Melanocyte of skin (primary cell): ENCODE measurements at places on chromosomes 7 and 10. TPM values are rescaled to one million over a fixed set of nuclear protein-coding genes. Genes with fewer than 3 reads are reported as not detected.

PNLIPRP1 gene
- not detected in 2 replicates for total RNA-seq

RARRES2 gene
- total RNA-seq, result 1.00 and 2.2 TPM in 2 replicates

C10orf105 gene
- not detected in 2 replicates for total RNA-seq

ENO4 gene
- 0.15 and 0.33 TPM in 2 replicates for total RNA-seq

DGKI gene
- total RNA-seq, result 0.34 and 1.5 TPM in 2 replicates

ZRANB1 gene
- 15.7 and 17.0 TPM in 2 replicates for total RNA-seq

SAMD9 gene
- total RNA-seq, result 40.3 and 77.1 TPM in 2 replicates

FGL2 gene
- total RNA-seq, result not detected in 2 replicates

ZNF394 gene
- 30.3 and 33.5 TPM in 2 replicates for total RNA-seq

HOXA1 gene
- total RNA-seq, result not detected in 2 replicates

SLC26A3 gene
- total RNA-seq, result not detected in 2 replicates

ASB10 gene
- total RNA-seq, result not detected in 2 replicates

TAS2R3 gene
- 1.8 and 2.1 TPM in 2 replicates for total RNA-seq

OPN4 gene
- not detected in 2 replicates for total RNA-seq

AKR1C4 gene
- total RNA-seq, result not detected in 2 replicates

KIAA1217 gene
- 2.3 and 2.9 TPM in 2 replicates for total RNA-seq

PTER gene
- total RNA-seq, result 23.0 and 28.4 TPM in 2 replicates

VPS26A gene
- 47.6 and 61.9 TPM in 2 replicates for total RNA-seq

PPP1R9A gene
- 1.0 and 4.4 TPM in 2 replicates for total RNA-seq

CALHM1 gene
- not detected in 2 replicates for total RNA-seq

KLF14 gene
- total RNA-seq, result under 0.01 TPM in 1 of 2 replicates, not detected in the other

GJD4 gene
- total RNA-seq, result not detected in 2 replicates

LRRC17 gene
- not detected in 2 replicates for total RNA-seq

SLC29A4 gene
- 0.31 and 0.33 TPM in 2 replicates for total RNA-seq

PRKG1 gene
- total RNA-seq, result 8.9 and 9.8 TPM in 2 replicates

ABCA13 gene
- 0.34 and 0.73 TPM in 2 replicates for total RNA-seq

GPR15LG gene
- not detected in 2 replicates for total RNA-seq

AGBL3 gene
- total RNA-seq, result 1.3 and 1.4 TPM in 2 replicates

FAM131B gene
- total RNA-seq, result 0.15 TPM in 1 of 2 replicates, not detected in the other

TMEM236 gene
- 0.67 and 0.77 TPM in 2 replicates for total RNA-seq

TFEC gene
- total RNA-seq, result under 0.01 TPM in 1 of 2 replicates, not detected in the other

EPHA1 gene
- total RNA-seq, result not detected in 2 replicates

GRB10 gene
- 44.0 and 79.2 TPM in 2 replicates for total RNA-seq

NXPH1 gene
- total RNA-seq, result not detected in 2 replicates

ADIRF gene
- total RNA-seq, result not detected in 2 replicates

PPP1R17 gene
- total RNA-seq, result not detected in 2 replicates

SMO gene
- total RNA-seq, result 16.5 and 24.0 TPM in 2 replicates

ST7 gene
- total RNA-seq, result 105 and 273 TPM in 2 replicates

TMEM273 gene
- total RNA-seq, result not detected in 2 replicates

HSPA14 gene
- 22.3 and 31.0 TPM in 2 replicates for total RNA-seq

POM121 gene
- 7.6 and 9.1 TPM in 2 replicates for total RNA-seq

FAM13C gene
- 0.62 and 1.00 TPM in 2 replicates for total RNA-seq

RBM33 gene
- 18.6 and 21.4 TPM in 2 replicates for total RNA-seq

CYP2C19 gene
- total RNA-seq, result not detected in 2 replicates

VSTM4 gene
- 0.36 TPM in 1 of 2 replicates, not detected in the other for total RNA-seq

ANKRD30A gene
- not detected in 2 replicates for total RNA-seq

PRPS1L1 gene
- not detected in 2 replicates for total RNA-seq

SLC18A3 gene
- not detected in 2 replicates for total RNA-seq

PBLD gene
- 5.2 and 8.4 TPM in 2 replicates for total RNA-seq

GPR85 gene
- total RNA-seq, result 9.5 and 12.0 TPM in 2 replicates

INPP5A gene
- total RNA-seq, result 26.8 and 28.0 TPM in 2 replicates

GBX1 gene
- not detected in 2 replicates for total RNA-seq

WNT8B gene
- total RNA-seq, result not detected in 2 replicates
